Activated CD8-positive, alpha-beta memory T cell treated with anti-CD3 and anti-CD28 coated beads, Interleukin-2, amount 50 U/mL, for 4 hours (primary cell): ENCODE measurements at places on chromosomes 2 and 18.

DNA sequence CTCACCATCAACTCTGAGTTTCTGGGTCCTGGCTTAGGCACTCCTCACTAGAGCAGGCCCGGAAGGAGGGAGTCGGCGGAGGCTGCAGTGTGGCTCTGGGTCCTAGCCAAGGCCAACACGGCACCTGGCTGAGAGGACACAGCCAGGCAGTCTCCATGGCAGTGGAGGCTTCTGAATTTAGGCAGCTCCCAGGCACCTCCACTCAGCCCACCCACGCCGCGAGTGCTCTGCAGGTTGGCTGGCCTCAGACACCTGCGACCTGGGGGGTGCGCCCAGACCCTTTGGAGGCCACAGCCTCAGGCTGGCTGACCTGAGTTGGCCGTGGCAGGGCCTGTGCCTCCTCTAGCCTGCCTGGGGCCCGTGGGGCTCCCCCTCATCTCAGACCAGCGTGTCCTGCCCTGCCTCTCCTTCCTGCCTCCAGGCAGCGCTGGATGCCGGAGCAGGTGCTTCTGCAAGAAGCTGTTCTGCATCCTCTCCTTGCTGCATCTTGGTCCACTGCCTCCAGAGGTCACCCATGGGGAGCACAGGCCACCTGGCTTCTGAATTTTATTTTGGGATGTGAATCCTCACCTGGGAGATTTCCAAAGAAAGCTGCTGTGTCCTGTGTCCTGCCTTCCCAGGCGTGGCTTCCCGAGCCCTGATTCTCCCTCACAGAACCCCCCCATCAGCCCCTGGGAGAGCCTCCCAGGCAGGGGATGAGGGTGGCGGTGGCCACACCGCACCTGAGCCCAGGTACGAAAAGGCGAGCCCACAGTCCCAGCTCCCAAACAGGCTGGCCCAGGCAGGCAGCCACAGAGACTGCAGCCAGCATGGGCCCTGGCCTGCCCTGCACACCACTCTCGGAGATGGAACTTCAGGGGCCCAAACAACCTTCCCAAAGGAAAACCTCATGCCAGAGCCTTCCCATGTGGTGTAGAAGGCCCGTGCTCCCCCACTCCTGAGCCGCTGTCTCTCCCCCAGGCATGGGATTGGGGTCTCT is 23.4 kb downstream of the AQP12A start:
- DNase-seq: no peak

DNA sequence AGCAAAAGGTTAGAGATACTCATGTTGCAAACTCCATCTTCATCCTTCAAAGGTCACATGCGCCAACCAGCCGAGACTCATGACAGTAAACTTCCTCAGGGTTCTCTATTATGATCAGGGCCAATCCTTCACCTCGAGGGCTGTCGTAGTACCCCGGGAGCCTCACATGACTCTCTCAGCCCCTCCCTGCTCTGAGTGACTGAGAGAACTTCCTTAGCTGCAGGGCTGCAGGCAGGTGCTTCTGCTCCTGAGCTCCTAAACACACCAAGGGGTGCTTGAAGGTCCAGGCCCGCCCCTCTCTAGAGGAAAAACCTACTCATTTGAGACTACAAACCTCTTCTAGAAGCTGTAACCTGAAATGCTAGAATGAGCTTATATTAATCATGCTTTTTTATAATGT is 48.2 kb downstream of the LONRF2 start:
- no peak for DNase-seq

DNA sequence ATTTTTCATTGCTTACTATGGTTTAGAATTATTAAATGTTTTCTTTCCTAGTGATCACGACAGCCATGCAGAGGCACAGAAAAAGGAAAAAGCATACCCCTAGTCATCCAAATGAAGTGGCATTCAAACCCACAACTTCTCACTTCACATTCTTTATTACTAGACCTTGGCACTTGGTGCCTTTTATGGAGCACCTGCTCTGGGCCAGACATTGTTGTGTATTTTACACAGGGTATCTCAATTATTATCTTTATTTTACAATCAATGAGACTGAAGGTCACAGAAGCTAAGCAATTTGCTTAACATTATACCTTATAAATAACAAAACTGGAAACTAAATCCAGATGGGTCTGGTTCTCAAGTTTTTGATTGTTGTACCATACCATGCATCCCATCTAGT is 235.3 kb downstream of the LRATD1 start:
- no peak for DNase-seq

DNA sequence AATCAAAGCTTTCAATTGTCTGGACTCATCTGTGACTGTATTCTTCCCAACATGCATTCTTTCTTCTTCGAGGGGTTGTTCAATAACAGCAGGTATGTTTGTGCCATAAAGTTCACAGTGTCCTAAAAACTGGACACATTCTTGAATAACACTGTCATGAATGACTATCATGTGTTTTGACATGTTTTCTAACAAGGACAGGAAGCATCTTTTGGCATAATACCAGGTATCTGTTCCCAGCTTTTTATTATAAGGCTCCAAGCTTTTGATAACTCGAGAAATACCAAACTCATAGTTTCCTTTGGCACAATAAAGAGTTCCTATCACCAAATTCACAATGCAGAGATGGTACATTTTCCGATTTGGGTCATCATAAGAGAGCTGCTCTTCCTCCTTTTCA is 224.2 kb downstream of the AGPS start:
- DNase-seq: no peak

GRCh38 chr2:120425014-120425413 is 79.1 kb downstream of the INHBB start:
- DNase-seq: no peak

GRCh38 chr2:207674826-207675225 is 36.6 kb upstream of the CCNYL1 start:
- no peak for DNase-seq

GRCh38 chr2:6793371-6793770 is 72.3 kb downstream of the CMPK2 start:
- DNase-seq: no peak

DNA sequence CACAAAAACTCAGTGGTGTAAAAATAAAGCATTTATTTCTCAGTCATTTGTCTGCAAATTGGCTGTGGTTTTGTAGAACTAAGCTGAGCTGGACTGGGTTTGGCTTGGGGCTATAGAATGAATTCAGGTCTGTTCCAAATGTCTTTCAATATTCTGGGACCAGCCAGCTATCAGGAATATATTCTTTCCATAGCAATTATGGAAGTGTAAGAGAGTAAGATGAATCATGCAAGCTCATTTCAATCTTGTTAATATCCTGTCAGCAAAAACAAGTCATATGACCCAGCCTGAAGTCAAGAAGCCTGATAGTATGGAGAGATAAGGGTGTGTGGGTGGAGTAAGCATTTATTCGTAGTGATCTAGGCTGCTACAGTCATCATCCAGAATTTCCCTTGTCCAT is 481.0 kb upstream of the CDH2 start:
- DNase-seq: no peak

DNA sequence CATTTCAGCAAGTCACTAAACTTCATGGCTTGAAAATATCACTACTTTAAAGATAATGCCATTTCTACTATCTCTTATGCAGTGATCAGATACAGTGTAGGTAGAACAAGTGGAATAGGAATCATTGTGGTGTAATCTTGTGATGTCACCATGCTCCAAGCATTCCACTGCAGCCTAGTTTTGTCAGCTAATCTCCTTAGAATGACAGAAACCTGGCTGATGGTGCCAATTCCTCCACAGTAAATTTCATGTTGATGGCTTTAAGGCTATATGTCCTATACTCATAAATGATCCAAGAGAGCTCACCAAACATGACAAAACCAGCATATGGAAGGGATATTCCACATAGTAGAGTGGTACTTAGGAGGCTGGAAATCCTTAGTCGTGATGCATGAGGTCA is 184.9 kb downstream of the PDE1A start:
- no peak for DNase-seq

GRCh38 chr18:51668101-51668500 is 470.6 kb upstream of the MEX3C start:
- no peak for DNase-seq

GRCh38 chr18:24019641-24020331 is 5.2 kb downstream of the TTC39C start:
- peak; percentile 38 for DNase-seq

- DNase-seq: peak; percentile 56
Measured at GRCh38 chr2:98487806-98488189, 43.1 kb downstream of the INPP4A start.

GRCh38 chr18:76203552-76203951 is 291.5 kb downstream of the ZNF516 start:
- DNase-seq: no peak

DNA sequence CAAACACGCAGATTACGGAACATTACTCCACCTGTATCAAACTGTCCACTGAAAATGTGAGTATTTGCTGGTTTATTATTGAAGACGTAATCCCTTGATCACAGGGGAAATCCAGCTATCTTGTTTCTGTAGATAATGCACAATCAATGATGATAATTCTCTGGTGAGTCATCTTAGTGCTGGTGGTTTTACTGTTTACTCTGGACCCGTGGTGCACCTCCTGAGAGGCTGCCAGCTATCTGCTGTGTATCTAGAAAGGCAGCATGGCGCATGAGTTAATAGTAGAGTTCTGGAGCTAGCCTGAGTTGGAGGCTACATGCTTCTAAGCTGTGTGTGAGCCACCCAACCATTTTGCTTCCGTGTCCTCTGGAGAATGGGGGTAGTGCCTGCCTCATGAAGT is 6.5 kb downstream of the NCAPH start:
- peak; percentile 34 for DNase-seq

DNA sequence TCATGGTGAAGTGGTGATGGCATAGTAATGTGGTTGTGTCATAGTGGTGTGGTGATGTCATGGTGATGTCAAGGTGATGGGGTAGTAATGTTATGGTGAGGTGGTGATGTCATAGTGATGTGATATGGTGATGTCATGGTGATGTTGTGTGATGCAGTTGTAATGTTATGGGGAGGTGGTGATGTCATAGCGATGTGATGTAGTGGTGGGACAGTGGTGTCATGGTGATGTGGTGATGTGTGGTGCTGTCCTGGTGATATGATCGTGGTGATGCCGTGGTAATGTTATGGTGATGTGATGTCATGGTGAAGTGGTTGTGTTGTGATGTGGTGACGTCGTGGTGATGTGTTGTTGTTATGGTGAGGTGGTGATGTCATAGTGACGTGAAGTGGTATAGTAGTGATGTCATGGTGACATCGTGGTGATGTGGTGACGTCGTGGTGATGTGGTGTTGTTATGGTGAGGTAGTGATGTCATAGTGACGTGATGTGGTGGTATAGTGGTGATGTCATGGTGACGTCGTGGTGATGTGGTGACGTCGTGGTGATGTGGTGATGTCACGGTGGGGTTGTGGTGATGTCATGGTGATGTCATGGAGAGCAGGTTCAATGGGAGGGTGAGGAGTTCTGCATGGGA is 242.7 kb upstream of the MYT1L start:
- no peak for DNase-seq

DNA sequence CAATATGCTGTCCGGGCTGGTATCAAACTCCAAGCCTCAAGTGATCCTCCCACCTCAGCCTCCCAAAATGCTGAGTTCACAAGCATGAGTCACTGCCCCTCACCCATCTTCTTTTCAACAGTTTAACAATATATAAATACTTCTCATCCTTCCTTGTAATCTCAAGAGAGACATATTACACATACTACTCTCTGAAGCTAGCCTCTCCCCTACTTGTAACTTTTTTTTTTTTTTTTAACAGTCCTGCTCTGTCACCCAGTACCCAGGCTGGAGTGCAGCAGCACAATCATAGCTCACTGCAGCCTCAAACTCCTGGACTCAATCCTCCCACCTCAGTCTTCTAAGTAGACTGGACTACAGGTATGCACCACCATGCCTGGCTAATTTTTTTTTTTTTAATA is 5.7 kb downstream of the GFPT1 start:
- DNase-seq: no peak

DNA sequence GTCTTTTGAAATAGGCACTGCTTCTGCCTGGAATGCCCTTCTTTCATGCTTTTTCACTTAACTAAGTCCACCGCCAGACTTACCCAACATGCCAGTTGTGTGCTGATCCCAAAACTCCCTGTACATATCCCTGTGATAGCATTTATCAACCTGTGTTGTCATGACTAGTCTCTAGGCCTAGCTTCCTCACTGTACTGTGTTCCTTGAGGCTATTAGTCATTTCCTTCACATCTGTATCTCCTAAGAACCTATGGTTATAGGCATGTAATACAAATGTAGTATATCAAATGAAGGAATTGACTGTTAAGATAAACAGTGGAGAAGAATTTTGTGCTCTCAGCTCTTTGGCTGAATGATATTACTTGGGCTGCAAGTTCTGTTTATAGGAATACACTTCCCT is 184.3 kb downstream of the CYRIA start:
- DNase-seq: no peak
